ENCODE measurements at places on chromosomes 13 and 19.

- DNase-seq: no peak
These were observed 208.9 kb downstream of the DCT start for GRCh38 chr13:94270556-94270955.

DNA sequence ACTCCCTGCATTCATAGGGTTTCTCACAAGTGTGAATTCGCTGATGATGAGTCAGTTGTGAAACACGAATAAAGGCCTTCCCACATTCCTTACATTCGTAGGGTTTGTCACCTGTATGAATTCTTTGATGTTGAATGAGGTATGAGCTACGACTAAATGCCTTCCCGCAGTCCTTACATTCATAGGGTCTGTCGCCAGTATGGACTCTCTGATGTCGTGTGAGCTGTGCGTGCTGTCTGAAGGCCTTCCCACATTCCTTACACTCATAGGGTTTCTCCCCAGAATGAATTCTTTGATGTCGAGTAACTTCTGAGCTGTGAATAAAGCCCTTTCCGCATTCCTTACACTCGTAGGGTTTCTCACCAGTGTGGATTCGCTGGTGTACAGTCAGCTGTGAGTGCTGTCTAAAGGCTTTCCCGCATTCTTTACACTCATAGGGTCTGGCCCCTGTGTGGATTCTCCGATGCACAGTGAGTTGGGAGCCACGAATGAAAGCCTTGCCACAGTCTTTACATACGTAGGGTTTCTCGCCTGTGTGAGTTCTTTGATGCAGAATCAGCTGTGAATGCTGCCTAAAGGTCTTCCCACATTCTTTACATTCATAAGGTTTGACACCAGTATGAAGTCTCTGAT lies 30.5 kb upstream of the COX7A1 start:
- no peak for DNase-seq

DNA sequence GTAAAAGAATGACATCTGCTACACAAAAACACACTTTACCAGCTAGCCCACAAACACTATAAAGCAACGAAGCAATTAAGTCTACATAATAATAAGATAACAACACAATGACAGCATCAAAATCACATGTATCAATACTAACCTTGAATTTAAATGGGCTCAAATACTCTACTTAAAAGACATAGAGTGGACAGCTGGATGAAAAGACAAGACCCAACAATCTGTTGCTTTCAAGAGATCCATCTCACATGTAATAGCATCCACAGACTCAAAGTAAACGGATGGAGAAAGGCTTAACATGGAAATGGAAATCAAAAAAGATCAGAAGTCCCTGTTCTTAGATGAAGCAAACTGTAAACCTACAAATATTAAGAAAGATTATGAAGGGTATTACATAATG lies 2175.9 kb downstream of the PCDH9 start:
- no peak for DNase-seq

- peak; percentile 69 for DNase-seq
These were observed 16.9 kb upstream of the AP1M2 start for GRCh38 chr19:10603873-10604459.

- no peak for DNase-seq
These were observed 191.0 kb upstream of the IRS2 start for GRCh38 chr13:109977212-109977968.

- no peak for DNase-seq
These were observed 38.4 kb upstream of the CPB2 start for GRCh38 chr13:46143184-46143701.

DNA sequence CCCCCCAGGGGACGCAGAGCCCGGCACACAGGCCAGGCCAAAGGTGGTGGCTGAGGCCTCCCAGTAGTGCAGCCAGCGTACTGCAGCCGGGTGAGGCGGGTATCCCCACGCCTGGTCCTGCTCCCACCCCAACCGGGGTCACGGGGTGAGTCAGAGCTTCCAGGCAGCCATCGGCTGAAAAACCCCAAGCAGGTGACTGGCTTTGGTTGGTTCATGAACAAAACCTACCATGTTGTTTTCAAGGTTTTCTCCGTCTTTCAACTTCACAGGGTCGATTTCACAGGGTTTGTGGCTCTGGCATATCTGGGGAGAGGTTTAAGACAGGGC lies 42.1 kb upstream of the C13orf46 start:
- DNase-seq: no peak

GRCh38 chr19:281156-281853 lies 9.9 kb downstream of the PLPP2 start:
- no peak for DNase-seq

GRCh38 chr19:49866933-49867782 lies at the start of gene PNKP:
TSS of gene PNKP (minus strand) at chr19:49867576. CDS start at chr19:49867204, 372 bp downstream.
- peak; percentile 97 for DNase-seq

GRCh38 chr19:11024259-11024658 lies 63.4 kb downstream of the SMARCA4 start:
- DNase-seq: no peak

GRCh38 chr13:112954488-112955270 lies 14.3 kb upstream of the MCF2L start:
- no peak for DNase-seq

- DNase-seq: no peak
These were observed 20.1 kb upstream of the ARHGEF18 start for GRCh38 chr19:7328647-7329046.

GRCh38 chr19:33530296-33530695 lies 8.7 kb upstream of the PEPD start:
- DNase-seq: no peak

DNA sequence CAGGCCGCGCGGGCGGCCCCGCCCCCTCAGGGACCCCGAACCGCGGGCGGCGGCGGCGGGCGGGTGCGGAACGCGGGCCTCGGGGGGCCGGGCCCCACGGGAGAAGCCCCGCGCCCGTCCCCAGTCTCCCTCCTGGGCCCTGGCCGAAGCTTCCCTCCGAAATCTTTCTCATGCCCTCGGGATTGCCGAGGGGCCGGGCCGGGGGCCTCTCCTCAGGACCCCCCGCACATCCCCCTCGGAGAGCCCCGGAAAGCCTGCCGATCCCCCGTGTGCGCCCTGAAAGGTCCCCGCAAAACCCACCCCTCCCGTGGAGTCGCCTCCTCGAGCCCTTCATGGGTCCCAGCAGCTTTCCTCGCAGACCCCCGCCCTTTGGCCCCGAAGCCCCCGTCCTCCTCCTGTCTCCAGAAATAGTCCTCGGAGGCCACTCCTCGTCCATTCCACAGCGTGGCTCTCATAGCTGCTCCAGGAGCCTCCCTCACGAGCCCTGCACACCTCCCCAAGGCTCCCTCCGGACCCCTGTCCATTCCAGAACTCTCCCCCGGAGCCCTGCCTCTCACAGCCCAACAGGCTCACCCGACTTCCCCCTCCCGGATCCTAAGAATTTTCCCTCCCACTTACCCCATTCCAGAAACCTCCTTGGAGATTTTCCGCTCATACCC lies 555 bp downstream of the SAMD4B start:
- DNase-seq: peak; percentile 43
